ENCODE measurements at places on chromosomes 3 and 15. TPM values are rescaled to one million over a fixed set of nuclear protein-coding genes. Genes with fewer than 3 reads are reported as not detected.

Gene SLC6A11
- 0.09 TPM for total RNA-seq

Gene MAGEL2
- not detected for total RNA-seq

Gene SOX14
- not detected for total RNA-seq

Gene GP5
- not detected for total RNA-seq

Gene HYAL3
- total RNA-seq = 9.6 TPM
